Pons (tissue), 1 donor: ENCODE measurements at places on chromosomes 4 and X.

DNA sequence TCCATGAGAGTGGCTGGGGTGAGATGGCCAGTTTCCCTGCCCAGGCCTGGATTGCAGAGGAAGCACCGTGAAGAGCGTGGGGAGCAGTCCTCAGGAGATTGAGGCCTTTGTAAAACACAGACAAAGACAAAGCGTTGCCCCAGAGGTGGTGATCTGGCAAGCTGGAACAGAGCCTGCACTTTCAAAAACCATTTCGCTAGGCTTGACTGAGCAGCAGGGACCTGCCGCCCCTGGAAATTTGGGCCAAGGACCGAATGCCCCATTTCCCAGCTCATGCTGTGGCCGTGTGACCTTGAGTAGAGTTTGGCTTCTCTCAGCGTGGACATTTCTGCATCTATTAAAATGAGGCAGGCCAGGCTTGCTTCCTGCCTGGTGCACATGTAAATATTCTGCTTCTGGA, 381.4 kb downstream of the BCOR start:
- DNase-seq = no peak

GRCh38 chr4:112898357-112899141, 150.9 kb upstream of the ANK2 start:
- no peak for DNase-seq

- DNase-seq = no peak
Observed at GRCh38 chrX:10979956-10980355, 131.2 kb upstream of the HCCS start.

DNA sequence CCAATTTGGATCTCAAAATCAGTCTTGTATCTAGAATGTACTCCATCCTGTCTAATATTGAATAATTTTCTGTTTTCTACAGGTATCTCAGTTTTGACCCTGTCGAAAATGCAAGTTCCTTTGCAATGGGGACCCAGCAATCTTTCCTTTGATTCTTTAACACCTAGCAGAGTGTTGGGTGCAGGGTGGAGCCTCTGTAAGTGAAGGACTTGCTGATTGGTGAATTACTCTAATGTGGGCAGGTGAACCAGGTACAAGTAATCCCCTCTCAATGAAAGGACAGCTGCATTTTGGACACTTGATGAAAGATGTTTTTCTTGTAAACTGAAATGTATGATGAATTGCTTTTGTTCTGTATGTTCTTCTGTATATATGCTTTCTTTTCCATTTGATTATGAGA, 54.9 kb downstream of the NWD2 start:
- DNase-seq = no peak

GRCh38 chrX:154805696-154806091, 409 bp upstream of the MPP1 start:
- DNase-seq = peak; percentile 14

- DNase-seq = no peak
Observed at GRCh38 chrX:997631-998137, 214.8 kb downstream of the CRLF2 start.
